Karpas-422 (cell line): ENCODE measurements at places on chromosomes 2 and 18. TPM values are rescaled to one million over a fixed set of nuclear protein-coding genes. Genes with fewer than 3 reads are reported as not detected.

GRCh38 chr2:216601632-216602409, 31.4 kb upstream of the IGFBP2 start:
- DNase-seq = no peak

- no peak for DNase-seq
Observed at GRCh38 chr2:60629801-60630385, 76.4 kb upstream of the BCL11A start.

- DNase-seq = no peak
Observed at GRCh38 chr2:28543316-28544035, 47.6 kb downstream of the PLB1 start.

DNA sequence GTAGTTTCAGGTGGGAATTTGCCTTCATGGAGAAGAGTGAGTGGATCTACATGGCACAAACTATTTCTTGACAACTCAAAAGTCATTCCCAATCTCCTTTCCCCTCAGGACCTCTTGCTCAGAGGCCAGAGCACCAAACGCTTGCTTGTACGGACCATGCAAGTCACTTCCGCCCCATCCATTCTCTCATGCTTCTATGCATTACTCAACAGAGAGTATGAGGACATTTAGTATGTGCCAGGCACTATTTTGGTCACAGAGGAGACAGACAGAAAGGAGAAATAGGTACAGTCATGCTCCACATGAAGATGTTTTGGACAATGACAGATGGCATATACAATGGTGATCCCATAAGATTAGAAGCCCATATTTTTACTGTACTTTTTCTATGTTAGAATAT, 117.5 kb downstream of the ACTR3 start:
- no peak for DNase-seq

GRCh38 chr18:8937160-8938094, 165.1 kb upstream of the NDUFV2 start:
- no peak for DNase-seq

DNA sequence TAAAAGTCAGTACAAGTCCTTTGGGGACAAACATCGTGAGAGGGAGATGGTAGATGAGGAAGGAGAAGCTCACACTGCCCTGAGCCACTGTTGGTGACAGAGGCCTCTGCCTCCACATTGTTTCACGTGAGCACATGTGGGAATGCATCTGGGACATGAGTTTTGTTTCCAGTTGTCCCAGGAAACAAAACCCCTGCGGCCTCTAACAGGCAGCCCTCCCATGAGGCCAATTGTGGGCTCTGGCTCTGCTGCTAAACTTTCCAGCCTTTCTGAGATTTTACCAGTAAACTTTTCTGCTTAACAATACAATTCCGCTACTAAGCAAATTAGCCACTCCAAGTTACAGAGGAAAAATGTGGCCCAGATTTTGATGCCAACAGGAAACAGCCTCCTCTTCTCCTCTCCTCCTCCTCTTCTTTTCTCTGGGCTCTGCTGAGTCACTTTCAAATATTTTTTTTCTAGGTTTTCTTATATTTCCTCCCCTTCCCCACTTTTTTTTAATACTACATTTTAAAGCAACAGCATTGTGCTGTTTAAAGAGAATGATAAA, 23.4 kb upstream of the LRRC30 start:
- no peak for DNase-seq

- no peak for DNase-seq
Observed at GRCh38 chr2:179636995-179637394, 224.4 kb downstream of the ZNF385B start.

DNA sequence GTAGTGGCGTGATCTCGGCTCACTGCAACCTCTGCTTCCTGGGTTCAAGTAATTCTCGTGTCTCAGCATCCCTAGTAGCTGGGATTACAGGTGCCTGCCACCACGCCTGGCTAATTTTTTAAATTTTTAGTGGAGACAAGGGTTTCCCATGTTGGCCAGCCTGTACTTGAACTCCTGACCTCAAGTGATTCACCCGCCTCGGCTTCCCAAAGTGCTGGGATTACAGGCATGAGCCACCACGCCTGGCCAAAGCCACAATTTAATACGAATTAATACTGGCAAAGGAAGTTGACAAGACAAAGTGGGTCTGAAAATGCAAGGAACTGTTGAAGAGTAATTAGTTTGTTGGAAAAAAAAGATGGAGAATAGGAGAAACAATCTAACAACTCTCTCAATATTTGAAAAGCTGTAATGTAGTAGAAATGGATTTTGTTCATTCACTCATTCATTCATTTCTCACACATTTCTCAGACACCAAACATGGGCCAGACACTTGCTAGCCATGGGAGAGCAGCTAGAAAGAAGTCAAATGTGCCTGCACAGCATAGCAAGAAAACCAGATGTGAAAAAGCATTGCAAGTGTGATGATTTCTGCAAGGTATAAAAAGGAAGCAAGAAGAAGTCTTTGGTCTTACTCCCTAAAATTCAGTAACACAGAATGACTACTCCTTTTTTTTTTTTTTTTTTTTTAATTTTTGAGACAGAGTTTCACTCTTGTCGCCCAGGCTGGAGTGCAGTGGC, 39.4 kb upstream of the ATL2 start:
- DNase-seq = peak; percentile 63

DNA sequence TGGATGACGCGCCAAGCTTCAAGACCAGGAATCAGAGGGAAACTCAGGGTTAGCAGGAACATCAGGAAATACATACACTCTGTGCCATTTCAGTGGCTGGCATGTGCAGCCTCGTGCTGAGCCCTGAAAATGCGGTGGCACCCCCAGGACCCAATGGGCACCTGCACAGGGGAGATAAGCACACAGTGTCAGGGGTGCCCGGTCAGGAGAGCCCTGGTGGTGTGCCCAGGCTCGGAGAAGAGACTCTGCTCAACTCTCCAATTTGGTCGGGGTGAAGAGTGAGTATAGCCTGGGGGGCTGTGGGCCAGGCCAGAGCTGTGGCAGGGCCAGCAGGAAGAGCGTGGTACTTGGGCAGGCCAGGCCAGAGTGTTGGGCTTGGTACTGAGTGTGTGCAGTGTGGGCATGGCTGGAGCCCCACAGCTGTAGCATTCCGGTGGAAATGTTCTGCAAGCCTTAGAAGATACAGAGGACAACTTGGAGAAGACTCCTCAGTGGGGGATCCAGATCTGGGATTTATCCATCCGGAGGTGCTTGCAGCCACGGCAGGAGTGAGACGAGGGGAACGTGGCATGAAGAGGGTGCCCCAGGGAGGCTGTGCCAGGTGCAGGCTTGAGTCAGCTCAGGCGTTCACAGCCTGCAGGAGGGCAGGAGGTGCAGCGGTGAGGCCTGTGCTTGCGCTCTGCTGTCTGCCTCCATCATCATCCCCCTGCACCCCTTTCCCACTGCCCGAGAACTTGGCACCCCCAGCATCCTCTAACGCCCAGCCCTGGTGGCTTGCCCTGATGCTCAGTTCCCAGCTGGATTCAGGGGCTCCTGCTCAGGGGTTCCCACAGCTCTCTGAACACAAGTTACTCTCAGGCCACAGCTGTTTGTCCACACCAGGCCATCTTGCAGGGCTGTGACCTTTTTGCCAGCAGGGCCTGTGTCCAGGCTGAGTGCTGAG, 451.7 kb upstream of the HS6ST1 start:
- peak; percentile 88 for DNase-seq

DNA sequence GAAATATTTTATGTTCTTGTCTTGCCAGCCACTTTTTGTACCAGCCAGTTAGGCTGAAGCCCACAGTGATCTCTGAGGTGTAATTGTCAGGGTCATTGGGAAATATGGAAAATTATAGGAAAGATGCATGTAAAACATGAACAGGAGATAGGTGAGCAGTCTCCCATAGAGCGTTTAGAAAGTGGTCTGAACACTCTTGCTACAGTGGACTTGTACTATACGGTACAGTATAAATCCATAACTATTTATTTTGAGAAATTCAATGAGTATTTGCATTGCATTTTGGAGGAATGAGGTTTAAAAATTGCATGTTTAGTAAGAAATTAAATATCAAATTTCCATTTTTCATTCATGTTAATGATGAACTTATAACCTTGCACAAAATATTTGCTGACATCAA, 20.8 kb upstream of the MAP4K4 start:
- no peak for DNase-seq

DNA sequence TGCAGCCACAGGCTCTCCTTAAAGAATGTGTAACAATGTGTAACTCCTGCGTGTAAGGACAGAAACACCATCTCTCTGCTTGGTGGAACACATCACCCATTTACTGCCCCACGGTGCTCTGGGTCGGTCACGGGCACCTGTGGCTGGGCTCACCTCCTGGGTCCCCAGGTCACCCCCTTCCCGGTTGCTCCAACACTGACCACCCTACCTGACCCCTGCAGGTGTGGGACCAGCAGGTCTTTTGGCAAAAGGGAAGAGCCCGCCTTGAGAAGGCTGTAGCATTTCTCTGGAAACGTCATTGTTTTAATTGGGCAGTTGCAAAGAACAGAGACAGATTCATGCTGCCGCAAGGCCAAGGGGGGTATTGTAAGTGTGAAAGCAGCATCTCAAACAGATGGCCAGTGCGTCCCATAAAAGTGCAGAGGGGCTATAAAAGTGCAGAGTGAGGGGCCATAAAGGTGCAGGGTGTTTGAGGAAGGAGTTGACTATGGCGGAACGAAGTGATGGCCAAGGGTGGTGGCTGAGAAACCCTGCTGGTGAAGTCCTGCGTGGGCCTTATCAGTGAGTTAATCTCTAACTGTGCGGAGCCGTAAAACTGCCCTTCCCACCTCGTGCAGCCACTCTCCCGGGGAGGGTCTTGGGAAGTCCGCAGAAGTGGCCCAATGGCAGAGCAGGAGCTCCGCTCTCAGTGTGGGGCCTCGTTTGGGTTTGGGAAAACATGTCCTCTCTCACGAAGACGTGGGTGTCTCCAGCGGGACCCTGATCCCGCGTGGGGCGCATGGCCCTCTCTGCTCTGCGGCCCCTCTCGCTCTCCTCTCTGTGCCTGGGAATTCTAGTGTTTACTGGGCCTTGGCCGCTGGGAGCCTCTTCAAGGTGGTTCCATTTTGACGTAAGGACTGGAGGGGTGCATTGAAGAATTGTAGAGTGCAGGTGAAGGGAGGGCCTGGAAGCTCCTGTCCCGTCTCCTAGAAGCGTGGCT, 13.7 kb upstream of the NEU4 start:
- no peak for DNase-seq

DNA sequence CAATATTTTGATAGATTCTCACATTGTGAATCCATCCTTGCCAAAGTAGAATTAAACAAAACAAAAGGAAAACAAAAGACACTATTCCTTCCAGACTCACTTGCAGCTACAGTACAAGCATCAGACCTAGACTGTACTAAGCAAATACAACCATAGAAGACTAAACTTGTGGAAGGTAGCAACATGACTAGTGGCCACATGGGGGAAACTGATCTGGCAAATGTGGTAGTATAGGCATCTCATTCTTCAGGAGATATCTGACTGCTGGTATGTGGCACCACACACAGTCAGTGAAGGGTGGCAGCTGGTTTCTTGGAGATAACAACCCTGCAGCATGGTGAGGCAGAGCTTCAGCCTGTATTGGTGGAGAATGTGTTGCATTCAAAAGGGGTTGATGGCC, 81.0 kb upstream of the ACVR2A start:
- no peak for DNase-seq

DNA sequence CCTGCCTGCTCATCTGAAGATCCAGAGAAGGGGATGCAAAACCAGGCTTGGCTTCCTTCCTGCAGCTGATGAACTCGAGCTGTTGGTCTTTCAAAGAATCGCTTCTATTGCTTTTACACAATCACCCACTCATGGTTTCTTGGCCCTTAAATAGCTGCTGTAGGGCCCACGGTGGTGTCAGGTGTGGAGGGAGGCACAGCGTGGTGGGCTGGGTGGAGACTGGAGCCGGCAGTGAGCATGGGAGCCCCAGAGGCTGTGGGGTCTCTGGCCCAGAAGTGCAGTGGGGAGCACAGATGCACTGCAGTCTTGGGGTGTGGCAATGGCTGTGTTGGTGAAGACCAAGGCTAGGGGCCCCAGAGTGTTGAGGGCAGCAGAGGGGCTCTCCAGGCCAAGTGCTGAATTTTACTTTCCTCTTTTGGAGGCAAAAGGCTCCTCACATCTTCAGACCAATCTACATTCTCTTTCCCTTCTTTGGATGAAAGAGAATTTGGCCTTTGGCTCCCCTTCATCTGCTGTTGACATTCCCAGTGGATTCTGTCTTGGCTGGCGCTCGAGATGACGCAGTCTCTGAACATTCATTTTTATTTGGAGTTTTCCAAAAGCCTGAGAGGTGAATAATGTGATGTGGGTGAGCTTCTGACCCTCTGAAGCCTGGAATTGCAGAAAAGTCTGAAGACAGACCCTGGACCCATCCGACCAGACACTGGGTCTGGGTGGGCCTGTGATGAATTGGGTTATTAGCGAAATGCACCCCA, 70.1 kb upstream of the ASB18 start:
- DNase-seq = no peak

DNA sequence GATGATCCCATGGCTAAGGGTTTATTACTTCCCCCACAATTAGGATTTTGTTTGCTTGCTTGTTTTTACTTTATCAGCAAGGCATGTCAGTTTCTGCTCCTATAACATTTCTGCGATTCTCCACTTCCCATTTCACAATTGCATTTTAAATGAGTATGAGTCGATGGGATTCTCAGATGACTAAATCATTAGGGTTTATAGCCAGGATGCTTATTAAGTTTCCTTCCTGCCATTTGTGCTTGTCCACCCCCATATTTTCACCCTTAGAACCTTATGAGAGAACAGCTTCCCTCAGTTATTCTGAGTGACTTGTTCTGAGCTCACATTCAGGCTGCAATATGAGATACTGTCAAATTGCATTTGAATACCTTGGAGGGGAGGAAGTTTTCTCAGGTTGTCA, 37.9 kb upstream of the C1GALT1C1L start:
- DNase-seq = no peak

- no peak for DNase-seq
Observed at GRCh38 chr2:21228041-21228895, 104.5 kb downstream of the TDRD15 start.

DNA sequence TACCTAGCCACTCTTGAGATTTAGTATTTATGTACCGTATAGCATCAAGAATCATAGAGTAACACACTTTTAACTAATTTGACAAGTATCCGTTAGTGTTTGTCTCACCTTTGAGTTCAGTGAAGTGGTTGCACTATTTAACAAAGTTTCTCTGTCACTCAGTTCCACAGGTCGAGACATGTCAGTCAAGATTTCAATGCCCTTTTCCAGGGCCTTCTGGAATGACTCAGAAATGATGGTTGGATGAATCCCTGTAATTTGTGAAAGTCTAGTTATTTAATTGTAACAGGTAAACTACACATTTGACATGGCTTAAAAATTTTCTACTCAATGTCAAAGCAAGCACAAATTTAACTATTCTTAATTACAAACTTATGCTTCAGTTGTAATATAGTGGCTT, 9.7 kb downstream of the CCT4 start:
- DNase-seq = no peak

DNA sequence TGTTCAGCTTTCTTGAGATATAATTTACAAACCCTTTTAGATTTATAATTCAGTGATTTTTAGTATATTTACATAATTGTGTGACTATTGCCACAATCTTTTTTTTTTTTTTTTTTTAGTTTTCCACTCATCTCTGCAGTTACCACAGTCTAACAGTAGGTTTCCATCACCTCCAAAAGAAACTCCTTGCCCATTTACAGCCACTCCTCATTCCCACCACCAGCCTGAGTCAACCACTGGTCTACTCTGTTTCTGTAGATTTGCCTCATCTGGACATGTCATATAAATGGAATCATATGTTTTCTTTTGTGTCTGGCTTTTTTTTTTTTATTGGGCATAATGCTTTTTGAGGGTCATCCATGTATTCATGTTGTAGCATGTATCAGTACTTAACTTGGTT, 16.1 kb downstream of the MTX2 start:
- DNase-seq = no peak

Gene TWIST2
- 0.67 TPM in 1 of 2 replicates, not detected in the other for total RNA-seq

Gene FRZB
- not detected in 2 replicates for total RNA-seq

Gene FEV
- not detected in 2 replicates for total RNA-seq

Gene HOXD8
- not detected in 2 replicates for total RNA-seq

Gene DYTN
- not detected in 2 replicates for total RNA-seq

Gene MPP4
- total RNA-seq = 0.45 TPM in 1 of 2 replicates, not detected in the other

Gene FAM228B
- 6.4 and 16.8 TPM in 2 replicates for total RNA-seq

Gene DTNA
- total RNA-seq = not detected in 2 replicates
